ENCODE measurements at places on chromosomes 12 and 14.

DNA sequence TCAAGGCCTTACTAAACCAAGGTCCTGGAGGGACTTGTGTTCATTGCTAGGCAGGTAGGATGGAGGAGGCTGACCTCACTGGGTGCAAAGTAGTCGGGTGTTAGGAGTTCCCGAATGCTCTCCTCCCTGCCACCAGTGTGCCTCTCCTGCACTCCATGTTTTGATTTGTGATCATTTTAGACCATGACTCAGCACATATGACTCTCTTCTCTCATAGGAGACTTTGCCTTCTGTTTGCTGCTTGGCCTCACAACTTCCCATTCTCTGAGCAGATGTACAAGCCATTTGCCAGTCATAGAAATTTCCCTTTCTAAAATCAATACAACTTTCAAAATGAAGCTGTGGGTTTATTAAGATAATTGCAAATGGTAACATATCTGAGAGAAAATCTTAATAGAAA is 46.6 kb upstream of the LRIG3 start:
- no peak for DNase-seq

GRCh38 chr14:19729359-19729758 is 14.0 kb upstream of the OR4Q3 start:
- no peak for DNase-seq

DNA sequence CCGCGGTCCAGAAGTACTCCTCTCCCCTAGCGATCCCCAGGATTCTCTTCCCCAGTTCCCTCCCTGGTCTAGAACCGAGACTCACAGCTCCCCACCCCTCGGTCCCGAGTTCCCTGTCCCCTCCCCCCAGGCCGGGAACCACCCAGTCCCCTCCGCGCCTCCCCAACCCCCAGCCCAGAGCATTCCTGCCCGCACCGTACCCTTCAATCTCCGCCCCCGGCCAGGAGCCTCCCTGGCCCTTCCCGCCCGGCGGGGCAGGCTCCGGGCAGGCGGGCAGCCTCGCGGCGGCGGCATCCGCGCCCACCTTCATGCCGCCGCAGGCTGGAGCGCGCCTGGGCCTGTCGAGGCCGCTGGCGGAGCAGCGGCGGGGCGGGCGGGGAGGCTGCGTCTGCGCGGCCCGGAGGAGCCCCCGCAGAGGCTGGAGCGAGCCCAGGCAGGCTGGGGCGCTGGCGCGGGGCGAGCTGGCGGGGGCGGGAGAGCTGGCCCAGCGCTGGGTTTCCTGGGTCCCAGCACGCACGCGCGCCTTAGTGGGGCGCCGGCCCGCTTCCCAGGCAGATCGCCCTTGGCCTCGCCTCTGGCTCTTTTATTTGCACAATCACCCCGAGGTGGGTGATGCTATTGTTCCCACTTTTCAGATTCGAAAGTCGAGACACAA is 22.2 kb upstream of the GPR132 start:
- DNase-seq: peak; percentile 90

GRCh38 chr14:69674546-69675244 is 63.3 kb downstream of the SUSD6 start:
- no peak for DNase-seq

GRCh38 chr14:63209160-63209559 is 4.9 kb downstream of the RHOJ start:
- no peak for DNase-seq
